ENCODE measurements at places on chromosomes 1 and 21.

- no peak for DNase-seq
Observed at GRCh38 chr1:208219659-208220282, 24.4 kb downstream of the PLXNA2 start.

- no peak for DNase-seq
Observed at GRCh38 chr1:29362116-29362515, 125.8 kb downstream of the PTPRU start.

DNA sequence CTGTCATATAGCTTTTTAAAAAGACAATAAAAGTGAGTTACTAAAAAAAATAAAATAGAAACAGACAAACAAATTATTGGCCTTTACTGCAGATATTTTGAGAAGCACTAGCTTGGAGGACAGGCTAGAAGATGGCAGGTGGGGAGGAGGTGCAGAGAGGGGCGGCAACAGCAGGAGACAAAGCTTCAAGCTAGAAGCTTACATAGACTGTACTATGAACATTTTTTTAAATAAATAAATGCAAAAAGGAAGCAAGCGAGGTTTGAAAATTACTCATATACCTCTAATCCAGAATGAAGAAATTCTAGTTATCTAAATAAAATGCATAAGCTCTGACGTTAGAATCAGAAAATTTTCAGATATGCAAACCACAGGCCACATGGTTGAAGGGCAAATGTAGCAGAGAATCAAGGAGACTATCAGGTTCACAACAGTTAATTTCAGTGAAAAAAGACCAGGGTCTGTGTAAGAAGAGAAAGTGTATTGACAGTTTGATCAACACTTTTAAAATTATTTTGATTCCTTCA, 54.9 kb downstream of the NRIP1 start:
- DNase-seq: no peak

DNA sequence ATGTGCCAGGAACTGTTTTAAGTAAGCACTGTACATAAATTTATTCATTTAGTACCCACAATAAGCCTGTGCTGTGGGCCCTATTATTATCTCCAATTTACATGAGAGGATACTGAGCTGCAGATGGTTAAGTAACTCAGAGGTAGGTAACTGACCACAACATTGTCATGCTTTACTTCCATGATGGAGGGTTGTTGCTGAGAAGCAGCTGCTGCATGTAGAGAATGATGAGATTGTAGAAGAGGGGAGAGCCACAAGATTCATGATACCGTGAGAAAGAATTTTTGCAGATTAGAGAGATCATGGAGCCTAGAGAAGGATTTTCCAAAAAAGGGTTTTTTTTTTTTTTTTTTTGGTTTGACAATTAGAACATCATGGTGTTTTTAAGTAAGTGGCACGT, 313.1 kb downstream of the PTBP2 start:
- no peak for DNase-seq

GRCh38 chr21:31786164-31786920, 54.4 kb upstream of the SCAF4 start:
- DNase-seq: no peak

- no peak for DNase-seq
Observed at GRCh38 chr1:12232221-12232620, 2.4 kb downstream of the VPS13D start.

- no peak for DNase-seq
Observed at GRCh38 chr1:222749927-222750326, 12.9 kb downstream of the FAM177B start.

- no peak for DNase-seq
Observed at GRCh38 chr1:50667710-50668356, 244.6 kb upstream of the DMRTA2 start.

GRCh38 chr21:38379147-38379546, 119.1 kb downstream of the ERG start:
- DNase-seq: no peak

DNA sequence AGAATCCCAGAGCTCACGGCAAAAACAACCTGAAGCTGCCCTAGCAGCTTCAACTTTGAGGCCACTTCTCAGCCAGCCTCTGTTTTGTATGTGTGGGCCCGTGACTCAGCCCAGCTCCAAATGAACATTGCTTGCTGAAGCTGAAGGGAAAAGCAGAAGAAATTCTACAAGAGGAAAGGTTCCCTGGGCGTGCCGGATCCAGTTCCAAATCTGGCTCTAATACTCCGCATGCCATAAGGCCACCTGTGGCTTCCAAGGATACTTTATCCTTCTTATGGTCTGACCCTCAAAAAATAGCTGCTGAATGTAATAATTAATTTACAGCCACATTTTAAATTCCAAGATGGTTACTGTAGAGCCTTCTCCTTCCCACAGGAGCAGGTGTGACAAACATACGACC, 24.3 kb downstream of the TSPAN2 start:
- no peak for DNase-seq

- no peak for DNase-seq
Observed at GRCh38 chr1:158249646-158250045, 4.6 kb upstream of the CD1A start.

DNA sequence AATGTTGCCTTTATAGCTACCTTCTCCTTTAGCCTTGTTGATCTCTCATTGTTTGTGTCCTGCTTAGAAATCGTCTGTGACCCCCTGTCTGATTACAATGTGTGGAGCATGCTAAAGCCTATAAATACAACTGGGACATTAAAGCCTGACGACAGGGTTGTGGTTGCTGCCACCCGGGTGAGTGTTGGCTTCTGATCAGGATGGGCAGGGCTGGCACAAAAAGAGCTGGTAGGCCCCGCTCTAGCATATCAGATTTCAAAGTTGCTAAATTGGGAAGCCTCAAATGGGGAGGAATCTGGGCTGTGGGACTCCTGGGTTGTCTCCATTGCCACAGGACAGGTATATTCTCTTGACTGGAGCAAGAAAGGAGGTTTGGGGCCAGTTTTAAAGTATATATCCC, 8.4 kb downstream of the NCSTN start:
- no peak for DNase-seq

GRCh38 chr1:173688300-173688699, 18.6 kb upstream of the ANKRD45 start:
- no peak for DNase-seq

DNA sequence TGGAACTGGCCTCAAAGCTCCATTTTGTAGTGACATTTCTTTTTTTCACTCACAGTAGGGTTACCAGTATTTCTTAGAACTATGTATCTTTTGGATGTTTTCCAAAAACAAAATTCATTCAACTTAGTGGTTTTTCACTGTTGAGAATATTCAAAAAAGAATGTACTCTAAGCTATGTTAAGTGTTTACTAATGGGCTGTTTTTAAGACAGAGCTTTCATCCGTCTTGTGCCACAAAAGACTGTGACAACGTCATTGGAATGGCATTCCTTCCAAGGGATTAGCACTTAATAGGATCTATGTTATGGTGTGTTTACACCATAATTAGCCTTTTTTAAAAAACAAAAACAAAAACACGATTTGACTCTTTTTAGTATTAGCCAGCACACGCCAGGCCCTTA, 66.8 kb downstream of the TTC3 start:
- DNase-seq: no peak

DNA sequence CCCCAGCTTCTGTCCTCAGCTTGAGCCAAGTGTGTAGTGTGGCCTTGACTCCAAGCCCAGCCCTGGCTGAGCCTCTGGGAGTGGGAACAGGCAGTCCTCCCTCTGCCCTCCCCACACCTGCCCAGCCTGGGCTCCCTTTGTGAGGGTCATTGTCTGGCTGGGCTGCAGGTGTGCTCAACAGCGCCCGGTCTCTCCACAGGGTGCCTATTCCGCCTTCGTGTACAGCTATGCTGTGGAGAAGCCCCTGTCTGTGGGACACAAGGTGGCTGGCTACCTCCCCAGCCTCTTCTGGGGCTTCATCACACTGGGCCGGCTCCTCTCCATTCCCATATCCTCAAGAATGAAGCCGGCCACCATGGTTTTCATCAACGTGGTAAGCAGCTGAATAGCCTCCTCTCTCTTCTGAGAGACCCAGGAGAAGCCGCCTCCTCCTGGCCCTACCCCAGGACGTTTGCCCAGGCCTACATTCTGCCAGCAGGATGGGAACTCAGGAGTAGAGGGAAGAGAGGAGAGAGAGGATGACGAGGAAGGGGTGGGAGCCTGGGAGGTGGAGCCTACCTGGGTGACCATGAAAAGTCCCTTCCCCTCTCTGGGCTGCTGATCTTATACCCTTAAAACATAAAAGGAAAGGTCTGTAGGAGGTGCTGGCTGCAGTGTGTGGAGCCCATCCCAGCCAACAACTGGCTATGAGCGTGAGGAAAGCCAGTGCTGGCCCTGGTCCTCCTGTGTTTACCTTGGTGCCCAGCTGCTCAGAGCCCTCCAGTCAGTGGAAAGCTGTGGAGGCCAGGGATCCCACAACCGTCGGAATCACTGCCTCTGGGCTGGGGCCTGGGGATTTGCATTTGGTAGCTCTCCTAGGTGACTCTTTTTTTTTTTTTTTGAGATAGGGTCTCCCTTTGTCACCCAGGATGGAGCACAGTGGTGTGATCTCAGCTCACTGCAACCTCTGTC, 45.7 kb downstream of the ELK4 start:
- DNase-seq: no peak

DNA sequence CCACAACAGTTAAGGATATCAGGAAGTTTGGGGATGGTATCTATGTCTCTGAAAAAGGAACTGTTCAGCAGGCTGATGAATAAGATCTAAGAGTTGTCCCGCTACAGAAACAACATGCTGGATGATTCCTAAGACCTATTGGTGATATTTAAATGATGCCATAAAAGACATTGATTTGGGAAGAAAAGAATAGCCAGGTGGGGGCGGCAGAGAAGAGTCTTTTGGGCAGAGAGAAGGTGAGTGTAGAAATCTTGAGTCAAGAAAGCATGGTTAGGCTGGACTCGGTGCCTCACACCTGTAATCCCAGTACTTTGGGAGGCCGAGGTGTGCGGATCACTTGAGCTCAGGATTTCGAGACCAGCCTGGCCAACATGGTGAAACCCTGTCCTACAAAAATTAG, 11.8 kb upstream of the TMEM201 start:
- DNase-seq: no peak

- DNase-seq: no peak
Observed at GRCh38 chr1:1332774-1333480, 1.8 kb downstream of the TAS1R3 start.

- no peak for DNase-seq
Observed at GRCh38 chr1:36251794-36252481, 27.7 kb downstream of the THRAP3 start.

- no peak for DNase-seq
Observed at GRCh38 chr21:32705139-32705538, 22.7 kb downstream of the SYNJ1 start.

GRCh38 chr21:34333121-34333739, 30.6 kb upstream of the KCNE2 start:
- DNase-seq: no peak

DNA sequence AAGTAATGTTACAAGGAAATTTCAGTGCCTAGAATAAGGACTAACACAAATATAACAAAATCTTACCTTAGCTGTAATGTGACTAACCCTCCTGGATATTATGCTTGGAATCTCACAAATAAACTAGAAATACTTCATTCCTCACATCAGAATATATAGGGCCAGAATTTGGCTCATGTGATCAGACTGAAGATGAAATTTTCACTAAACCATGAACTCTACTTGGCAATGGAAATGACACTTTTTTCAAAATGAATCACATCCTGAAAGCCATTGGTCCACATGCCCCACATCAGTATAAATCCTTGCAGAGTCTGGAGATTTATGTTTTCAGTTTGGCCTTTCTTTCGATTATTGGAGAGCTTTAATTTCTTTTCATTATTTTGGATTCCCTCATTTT, 227.8 kb downstream of the NRIP1 start:
- DNase-seq: no peak

DNA sequence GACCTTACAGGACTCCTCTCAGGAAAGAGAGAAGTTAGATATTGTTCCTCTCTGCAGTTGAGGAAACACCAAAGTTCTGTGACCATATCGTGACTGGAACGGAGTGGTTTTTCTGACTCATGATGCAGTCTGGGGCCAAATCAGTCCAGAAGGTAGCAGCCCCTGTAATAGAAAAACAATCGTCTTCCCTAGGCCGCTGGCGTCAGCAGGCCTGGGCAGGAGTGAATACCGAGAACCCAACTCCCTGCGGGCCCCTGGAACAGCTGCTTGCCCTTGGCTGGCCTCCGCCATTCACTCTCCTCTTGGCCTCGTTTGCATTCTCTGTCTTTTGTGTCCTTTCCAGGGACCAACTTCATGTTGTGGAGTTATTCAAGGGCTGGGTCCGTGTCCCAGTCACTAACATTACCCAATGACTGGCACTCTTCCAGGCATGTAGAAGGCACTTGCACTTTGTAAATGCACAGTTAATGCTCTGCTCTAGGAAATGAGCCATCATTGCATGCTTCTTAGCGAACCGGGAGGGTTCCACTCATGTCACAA, 10.9 kb upstream of the CD101 start:
- no peak for DNase-seq

DNA sequence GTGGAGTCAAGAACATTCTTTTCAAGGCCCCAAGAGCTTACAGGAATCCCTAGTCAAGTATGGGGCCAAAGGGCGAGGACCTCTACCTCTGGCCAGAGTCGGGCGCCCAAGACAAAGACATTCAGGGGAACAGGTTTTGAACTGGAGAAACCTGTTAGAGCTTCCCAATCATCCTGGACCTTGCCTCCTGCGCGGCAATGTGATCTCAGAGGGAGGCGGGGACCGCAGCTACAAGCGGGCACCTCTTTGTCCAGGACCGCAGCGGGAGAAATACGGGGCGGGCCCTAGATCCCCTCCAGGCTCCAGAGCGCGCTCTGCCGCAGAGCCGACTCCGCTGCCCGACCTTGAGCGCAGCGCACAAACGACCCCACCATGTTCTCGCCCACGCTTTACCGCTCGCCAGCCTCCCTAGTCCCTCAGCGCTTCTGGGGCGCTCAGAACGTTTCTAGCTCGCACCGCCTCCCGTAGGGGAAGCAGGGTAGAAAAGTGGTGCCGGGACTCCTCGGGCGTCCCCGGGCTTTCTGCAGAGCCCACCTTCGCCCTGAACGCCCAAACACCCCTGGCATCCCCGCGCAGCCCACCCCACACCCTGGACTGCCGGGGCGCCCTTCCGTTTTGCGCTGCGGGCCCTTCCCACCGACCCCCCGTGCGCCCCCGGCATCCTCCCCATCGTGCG, 28.1 kb downstream of the RABIF start:
- DNase-seq: no peak

DNA sequence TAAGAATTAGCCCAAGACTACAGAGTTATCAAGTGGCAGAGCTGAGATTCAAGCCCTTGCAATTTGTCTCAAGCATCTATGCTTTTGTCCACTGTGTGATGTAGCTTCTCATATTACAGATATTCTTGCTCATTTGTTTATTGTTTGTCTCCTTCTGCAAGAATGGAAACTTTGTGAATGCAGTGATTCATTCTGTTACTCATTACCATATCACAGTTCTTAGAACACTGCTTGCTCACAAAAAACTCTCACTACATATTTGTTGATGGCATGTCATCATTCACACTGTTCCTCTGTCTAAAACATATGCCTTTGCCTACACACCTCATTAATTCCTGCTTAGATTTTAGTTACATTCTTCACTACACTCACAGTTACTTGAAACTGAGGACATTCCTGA, 1198.9 kb downstream of the PLA2G4A start:
- no peak for DNase-seq

- no peak for DNase-seq
Observed at GRCh38 chr1:41192456-41193178, 49.5 kb downstream of the SCMH1 start.

GRCh38 chr1:78236716-78237115, 190.9 kb downstream of the GIPC2 start:
- no peak for DNase-seq
